ENCODE measurements at places on chromosomes 7 and 10.

DNA sequence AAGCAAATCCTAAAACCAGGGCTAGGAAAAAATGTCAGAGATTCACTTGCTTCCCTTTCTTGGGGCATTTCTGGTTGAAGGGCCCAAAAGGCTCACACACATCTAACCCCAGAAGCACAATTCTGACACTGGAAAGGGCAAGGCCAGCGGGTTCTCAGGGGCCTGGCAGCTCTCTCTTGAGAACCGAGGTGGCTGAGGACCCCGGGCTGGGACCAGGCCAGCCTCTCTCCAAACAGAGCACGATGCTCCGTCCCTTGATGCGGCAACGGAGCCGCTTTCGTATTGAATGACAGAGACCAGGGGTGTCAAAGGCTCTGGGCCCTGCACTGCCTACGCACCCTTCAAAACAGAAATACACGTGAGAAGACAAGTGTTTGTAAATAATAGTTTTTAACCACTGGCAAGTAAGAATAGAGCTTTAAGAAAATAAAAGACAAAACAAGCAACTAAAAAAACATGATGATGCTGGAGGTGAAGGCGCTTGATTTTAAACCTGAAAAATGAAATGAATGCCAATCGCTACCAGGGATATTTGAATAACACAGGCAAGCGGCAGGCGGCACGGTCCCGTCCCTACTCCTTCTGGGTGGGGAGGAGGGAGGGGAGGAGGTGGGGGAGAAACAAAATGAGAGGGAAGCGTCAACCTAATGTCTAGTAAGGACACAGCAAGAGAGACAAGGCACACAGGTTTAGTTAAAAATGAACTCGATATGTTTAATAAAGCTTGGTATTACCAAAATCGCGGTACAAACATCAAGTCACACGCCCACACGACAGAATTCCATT, 68.0 kb downstream of the SLC29A4 start:
- no peak for DNase-seq

DNA sequence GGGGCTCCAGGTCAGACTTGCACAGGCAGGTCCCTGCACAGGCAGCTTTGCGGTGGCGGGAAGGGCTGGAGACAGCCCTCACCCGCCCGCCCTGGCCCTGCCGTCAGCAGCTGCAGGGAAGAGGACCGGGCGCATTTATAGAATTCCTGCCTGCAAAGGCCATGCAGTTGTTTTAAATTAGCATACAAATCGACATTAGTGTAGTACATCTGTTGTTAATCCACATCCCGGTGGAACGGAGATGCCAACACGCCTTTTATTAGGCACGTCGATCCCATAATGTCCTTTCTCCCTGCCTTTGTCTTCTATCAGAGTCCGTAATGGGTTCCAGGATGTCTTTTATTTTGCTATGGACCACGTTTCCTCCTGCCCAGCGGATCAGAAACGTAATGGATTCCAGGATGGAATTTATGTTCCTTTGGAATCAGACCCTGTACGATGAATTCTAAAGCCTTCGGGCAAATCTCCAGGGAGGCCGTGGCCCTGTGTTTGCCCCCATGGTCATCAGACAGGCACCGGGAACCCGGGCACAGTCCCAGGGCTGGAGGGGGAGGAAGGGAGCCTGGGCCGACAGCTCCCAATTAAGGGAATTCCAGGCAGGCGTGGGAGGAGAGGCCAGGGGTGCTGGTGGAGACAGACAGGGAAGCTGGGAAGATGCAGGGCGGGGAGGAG, 123.9 kb downstream of the COL26A1 start:
- DNase-seq = no peak

GRCh38 chr7:106339513-106340246, 54.9 kb upstream of the NAMPT start:
- DNase-seq = no peak

DNA sequence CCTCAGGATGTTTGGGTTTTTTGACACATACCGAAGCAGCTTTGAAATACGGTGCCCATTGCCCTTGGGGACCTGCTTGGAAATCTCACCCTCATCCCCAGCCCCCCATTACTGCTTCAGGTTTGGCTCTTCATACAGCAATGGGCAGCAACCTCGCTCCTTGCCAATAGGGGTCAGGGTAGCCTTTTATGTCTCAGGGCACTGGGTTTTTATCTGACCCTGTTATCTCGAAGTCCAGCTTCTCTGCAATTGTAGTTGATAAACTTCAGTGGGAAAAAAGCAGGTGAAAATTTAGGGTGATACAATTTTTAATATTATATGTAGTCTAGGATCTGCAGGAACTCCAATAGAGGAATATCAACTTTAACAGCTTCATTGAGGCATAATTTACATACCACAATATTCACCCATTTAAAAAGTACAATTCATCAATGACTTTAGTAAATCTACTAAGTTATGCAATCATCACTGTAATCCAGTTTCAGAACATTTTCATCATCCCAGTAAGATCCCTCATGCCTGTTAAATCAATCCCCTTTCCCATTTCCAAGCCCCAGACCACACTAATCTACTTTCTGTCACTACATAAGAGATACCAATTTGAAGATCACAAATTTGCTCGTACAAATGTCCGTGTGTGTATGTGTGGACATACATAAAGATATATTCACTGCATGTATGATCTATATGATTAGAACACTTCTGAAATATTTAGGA, 386.2 kb downstream of the KCNMA1 start:
- no peak for DNase-seq

GRCh38 chr10:114340816-114341215, 63.5 kb downstream of the AFAP1L2 start:
- no peak for DNase-seq

- DNase-seq = peak; percentile 52
These were observed 57.6 kb downstream of the MMRN2 start for GRCh38 chr10:86899670-86900276.

DNA sequence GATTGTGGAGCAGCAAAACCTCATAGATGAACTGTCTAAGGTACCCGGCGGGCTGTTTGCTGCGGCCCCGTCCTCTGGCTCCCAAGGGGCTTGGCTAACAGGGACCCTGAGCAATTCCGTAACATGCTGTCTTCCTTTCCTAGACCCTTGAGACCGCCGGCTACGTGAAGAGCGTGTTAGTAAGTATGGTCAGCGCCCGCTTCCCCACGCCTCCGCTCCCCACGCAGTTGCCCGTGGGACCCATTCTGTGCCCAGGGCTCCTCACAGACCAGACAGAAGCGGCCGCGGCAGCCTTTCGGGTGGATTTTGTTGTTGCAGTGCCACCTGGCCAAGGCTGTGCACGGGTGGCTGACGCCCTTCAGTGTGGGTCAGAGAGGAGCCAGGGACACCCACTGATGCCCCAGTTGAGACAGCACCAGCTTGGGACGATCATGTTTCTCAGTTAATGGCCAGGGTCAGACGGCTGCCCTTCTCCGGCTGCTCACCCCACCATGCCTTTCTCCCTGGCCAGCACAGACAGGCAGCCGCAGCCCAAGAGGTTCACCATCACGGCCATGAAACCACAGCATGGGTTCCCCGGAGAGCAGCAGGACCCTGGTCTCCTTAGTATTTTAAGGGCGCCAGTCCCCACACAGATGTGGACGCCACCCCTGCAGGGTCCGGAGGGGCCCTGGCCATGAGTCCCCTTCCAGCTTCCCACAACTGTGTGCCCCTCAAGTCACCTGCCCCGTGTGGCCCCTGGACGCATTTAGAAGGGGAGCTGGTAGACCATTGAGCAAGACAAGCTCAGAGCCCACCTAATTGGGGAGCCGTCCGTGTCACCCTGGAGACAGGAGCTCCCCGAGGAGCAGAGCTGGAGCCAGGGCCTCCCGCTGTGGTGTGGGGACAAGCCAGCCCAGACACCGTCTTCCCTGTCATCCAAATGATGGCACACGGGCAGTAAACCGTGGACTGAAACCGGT, 49.4 kb upstream of the DPYSL4 start:
- no peak for DNase-seq

DNA sequence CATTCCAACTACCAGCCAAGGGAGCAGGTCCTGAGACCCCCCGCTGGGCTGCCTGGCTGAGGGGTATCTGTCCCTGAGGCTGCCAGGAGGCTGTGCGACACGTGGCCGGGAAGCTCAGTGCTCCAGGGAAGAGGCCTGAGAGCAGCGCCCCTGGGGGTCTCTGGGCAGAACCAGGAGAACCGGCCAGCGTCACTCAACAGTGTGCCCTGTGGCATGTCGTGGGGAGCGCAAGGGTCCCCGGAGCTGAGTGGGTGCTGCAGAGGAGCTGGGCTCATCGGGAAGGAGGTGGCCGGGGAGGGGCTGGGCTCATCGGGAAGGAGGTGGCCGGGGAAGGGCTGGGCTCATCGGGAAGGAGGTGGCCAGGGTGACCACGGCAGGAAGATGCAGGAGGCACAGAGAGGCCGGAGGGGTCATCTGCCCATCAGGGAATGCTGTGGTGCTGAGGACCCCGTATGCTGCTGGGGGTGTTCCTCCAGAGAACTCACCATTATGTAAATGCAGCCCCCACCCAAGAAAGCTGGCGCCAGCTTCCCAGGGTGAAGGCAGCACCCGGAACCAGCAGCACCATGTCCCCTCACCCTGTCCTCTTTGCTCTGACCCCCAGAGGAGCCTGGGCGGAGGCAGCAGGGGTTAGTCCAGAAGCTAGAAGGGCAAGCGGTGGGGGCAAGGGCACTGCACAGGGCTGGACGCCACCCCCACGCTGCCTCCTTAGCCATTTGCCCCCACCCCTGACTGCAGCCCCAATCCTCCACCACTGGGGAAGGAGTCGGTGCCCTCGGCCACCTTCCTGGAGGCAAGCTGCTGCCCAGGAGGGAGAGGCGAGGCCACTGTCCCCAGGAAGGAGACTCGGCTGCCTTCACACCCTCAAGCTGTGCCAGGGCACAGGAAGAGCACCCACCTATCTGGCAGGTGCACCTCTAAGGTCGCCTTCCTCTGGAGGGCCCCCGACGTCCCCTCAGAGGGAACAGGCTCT, 33.3 kb downstream of the CALML3 start:
- no peak for DNase-seq

- no peak for DNase-seq
These were observed 234.3 kb downstream of the ADAM12 start for GRCh38 chr10:126153711-126154628.

DNA sequence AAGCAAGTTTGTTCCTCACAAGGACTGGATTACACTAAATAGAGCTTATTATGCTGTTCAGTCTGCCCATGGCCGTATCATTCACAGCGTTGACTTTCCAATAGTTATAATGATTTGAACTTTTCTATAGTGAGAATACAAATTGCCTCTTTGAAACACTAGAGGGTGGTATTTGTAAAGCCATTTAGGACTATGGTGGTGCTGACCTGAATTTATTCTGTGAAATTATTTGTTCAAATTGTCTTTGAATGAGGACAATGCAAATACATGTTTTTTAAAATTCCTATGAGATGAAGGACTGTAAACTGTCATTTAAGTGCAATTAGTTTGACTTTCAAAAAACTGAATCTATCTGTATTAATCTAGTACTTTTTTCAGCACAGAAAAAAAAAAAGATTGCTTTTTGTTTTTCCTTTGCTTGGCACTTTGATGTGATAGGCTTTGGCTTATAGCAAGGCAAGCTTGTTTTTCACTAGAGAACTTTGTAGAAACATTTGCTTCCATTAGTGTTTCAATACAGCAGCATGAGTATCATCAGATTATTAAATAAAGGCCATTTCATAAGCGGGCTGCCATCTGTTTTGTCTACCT, 122.7 kb upstream of the TMEM229A start:
- DNase-seq = no peak

DNA sequence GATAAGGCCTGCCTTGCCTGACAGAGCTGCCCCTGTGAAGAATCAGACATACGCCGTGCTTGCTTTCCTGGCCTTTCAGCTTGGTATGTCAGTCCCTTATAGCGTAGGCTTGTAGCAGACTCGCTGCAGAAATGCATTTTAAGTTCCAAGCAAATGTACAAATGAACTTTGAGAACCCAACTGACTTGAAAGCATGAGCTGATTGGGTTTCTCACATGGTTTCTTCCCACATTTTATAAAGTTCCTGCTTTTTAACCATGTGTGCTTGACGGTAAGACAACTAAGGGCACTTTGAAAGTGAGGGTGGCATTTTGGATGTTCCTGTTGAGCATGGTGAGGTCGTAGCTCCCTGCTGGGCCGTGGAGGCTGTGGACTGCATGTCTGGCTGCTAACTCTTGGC, 62.6 kb downstream of the CCNY start:
- no peak for DNase-seq

DNA sequence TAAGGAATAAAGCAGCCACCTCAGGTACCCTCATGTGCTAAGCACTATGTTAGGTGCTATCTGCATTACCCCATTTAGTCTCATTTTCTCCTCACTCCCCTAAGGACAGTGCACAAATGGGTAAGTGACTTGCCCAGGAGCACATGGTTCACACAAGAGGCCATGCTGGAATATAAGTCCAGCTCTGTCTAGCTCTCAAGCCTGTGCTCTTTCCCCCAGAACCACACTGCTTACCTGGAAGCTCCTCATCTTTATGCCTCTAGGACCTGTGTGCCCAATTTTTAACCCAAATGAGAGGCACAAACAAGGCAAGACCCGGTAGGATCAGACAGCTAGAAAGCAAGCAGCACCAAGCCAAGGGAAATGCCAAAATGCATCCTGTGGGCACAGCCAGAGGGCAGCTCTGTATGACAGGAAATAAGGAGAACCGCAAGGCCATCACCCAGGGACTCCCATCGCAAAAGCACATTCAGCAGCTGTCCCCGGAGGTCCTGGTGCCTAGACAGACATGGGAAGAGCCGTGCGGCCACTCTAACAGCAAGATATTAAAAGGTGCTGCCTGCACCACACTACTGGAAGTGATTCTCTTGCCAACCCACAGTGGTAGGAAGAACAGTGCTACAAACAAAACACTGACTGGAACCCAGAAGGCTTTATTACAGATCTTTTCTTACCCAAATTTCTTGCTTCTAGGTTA, 88.1 kb downstream of the GSAP start:
- DNase-seq = peak; percentile 34

DNA sequence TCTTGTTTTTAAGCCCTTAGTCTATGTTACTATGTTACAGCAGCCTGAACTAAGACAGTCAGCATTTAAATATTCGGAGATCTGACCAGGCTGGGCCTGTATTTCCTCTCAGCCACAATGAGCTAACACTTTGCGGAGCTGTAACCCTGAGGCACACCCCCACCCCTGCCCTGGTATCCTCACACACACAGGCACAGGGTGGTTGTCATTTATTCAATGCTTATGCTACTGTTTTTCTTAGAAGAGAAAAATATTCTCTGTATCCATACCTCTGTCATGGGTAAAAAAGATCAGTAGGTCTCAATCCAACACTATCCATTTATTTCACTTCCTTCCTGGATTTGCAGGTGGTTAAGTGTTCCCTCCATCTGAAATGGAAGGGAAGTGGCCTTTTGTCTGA, 80.3 kb upstream of the TRIL start:
- no peak for DNase-seq

DNA sequence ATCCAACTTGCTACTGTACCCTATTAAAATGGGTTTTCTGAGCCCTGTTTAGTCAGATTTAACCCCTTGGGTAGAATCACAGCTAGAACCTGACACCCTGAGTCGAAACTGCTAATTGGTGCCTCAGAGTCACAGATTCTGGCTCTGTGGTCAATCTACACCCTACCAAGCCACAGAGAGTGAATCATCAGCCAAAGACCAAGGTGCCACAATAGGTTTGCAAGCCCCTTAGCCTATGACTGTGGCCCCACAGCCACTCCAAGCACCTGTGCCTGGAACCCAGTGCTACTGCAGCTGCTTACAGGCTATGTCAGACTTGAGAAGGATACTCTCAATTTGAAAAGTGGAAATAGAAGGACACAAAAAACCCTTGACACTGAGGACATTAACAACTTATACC, 202.8 kb upstream of the KCND2 start:
- no peak for DNase-seq

GRCh38 chr7:322111-322671, 32.2 kb downstream of the FOXL3 start:
- peak; percentile 86 for DNase-seq
